Ecto neural progenitor cell (in vitro differentiated cells): ENCODE measurements at places on chromosomes 1 and 21.

DNA sequence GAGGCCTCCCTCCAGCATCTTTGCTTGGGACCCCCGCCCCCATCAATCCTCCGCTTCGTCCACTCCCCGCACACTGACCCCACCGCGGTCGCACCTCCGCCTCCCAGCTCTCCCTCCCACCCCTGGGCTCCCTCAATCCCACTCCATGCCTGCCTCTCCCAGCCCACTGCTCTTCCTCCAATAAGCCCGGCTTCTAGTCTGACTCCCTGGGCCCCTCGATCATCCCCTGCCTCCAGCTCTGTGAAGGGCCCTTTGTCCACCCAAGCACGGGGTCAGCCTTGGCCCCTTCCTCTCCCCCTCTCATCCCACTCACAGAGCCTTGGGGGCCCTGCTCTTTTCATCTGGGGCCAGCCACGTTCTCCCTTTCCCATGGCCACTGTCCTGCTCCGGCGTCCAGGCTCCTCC lies 1.5 kb upstream of the TMEM200B start:
- no peak for DNase-seq

DNA sequence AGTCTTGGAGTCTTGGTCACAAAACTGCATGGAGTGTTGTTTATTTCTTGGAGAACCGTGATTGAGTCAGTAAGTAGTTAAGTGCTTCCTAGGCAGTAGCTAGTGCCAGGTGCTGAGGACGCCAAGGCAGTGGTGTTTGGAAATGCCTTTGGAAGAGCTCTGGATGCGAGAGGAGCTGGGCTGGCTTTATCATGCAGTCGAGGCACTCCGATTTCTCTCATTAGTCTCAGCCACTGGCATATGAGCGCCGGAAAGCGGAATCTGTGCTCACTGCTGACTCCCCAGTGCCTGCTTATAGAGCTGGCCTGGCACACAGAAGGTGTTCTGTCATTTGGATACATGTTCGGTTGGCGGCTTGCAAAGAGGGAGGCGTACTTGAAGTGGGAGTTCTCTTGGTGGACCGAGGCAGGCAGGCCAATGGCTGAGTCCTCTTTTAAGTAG lies 3.6 kb downstream of the TENT5C start:
- no peak for DNase-seq

DNA sequence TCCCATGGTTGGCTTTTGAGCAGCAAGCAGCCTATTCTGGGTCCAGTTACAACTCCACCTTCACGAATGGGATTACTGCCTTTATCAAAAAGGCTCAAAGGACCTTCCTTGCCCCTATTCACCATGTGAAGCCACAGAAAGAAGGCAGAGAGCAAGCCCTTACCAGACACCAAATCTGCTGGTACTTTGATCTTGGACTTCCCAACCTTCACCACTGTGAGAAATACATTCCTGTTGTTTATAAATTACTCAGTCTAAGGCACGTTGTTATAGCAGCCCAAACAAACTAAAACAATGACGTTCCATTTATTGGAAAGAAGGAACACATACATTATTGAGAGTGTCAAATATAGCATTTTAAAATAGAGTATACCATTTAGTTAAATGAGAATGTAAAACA lies 1557.9 kb downstream of the PLA2G4A start:
- no peak for DNase-seq

DNA sequence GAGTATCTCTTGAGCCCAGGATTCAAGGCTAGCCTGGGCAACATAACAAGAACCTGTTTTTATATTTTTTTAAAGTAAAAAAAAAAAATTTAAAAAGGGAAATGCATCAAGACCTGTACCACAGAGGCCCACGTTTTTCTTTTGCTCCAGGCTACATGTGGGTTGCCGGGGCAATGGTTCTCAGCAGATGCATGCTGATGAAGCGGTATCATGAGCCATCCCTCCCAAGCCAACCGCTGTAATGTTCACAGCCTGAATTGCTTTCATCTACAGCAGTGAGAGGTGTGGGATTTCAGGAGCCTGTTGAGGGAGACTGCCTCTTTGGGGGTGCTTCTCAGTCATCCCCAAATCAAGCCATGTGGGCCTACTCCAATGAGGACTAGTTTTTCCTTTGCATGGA lies 60.5 kb downstream of the CD58 start:
- no peak for DNase-seq

- no peak for DNase-seq
Observed at GRCh38 chr21:46322351-46323226, 1.1 kb downstream of the C21orf58 start.

- no peak for DNase-seq
Observed at GRCh38 chr1:172760121-172760520, 101.2 kb downstream of the FASLG start.

DNA sequence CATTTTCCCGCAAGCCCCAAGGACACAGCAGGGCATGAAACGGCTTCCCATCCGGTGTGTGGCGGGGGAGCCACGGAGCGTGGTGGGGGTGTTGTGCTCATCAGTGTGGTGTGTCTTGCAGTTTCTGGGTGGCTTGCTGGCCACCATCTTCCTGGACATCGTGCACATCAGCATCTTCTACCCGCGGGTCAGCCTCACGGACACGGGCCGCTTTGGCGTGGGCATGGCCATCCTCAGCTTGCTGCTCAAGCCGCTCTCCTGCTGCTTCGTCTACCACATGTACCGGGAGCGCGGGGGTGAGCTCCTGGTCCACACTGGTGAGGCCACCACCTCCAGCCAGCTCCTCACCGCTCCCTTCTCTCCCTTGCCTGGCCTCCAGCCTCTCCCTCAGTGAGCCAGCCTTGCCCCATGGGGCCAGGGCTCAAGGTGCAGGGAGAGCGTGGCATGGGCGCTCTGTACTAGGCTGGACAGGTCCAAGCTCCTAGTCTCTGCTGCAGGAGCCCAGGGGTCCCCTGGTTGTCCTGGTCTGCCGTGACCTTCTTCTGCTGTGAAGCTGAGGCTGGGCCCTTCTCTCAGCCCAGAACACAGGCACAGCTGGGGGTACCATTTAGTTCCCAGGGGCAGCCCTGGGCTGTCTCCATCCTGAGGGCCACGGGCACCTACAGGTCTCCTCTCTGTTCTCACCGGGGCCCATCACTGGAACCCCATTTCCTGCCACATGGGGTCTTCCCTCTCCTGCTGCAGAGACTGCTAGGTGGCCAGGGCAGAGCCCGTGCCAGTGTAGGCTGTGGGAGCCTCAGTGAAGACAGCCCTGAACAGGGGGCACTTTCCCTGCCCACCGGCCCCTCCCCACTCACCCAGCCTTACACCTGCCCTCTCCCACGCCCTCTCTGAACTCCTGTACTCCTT lies 12.6 kb downstream of the AGTRAP start:
- DNase-seq: no peak

DNA sequence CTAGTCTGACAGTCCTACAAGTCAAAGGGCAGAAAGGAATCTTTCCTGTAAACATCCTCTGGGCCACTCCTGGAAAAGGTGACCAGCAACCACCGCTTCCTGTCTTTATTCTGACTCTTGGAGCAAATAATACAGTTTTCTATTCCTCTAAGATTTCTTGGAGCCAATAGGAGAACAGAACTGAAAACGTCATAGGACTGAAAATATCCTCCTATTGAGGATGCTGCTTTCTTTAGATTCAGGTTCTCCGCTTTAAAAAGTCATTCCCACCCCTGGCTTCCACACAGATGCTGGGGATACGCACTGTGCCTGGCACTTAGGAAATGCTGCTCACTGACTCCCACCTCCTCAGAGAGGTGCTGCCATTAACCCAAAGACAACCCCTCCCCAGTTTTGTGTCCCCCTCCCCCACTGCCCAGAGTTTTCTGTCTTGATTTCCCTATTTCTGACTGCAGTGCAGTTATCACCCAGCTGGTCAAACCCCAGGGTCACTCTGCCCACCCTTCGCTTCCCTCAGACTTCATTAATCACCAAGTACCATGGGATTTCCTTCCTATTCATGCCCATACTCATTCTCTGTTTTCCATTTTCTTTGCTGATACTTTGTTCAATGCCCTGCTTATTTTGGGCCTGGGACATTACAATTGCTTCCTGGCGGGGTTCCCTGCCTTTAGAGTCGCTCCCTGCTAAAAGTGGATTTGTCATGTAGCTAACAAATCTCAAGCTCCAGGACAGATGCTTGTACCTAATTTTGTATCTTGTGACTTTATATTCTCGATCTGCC lies 82.1 kb upstream of the ARHGAP29 start:
- no peak for DNase-seq

DNA sequence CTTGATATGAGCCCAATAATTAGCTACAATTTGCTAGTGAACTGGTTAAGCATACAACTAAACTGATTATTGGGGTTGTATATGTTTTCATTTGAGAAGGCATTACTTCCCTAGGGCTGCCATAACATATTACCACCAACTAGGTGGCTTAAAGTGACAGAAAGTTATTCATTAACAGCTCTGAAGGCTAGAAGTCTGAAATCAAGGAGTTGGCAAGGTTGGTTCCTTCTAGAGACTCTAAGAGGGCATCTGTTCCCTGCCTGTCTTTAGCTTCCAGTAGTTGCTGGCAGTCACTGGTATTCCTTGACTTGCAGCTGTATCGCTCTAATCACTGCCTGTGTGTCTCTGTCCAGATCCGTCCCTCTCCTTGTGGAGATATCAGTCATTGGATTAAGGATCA lies 86.3 kb downstream of the LHX9 start:
- no peak for DNase-seq

DNA sequence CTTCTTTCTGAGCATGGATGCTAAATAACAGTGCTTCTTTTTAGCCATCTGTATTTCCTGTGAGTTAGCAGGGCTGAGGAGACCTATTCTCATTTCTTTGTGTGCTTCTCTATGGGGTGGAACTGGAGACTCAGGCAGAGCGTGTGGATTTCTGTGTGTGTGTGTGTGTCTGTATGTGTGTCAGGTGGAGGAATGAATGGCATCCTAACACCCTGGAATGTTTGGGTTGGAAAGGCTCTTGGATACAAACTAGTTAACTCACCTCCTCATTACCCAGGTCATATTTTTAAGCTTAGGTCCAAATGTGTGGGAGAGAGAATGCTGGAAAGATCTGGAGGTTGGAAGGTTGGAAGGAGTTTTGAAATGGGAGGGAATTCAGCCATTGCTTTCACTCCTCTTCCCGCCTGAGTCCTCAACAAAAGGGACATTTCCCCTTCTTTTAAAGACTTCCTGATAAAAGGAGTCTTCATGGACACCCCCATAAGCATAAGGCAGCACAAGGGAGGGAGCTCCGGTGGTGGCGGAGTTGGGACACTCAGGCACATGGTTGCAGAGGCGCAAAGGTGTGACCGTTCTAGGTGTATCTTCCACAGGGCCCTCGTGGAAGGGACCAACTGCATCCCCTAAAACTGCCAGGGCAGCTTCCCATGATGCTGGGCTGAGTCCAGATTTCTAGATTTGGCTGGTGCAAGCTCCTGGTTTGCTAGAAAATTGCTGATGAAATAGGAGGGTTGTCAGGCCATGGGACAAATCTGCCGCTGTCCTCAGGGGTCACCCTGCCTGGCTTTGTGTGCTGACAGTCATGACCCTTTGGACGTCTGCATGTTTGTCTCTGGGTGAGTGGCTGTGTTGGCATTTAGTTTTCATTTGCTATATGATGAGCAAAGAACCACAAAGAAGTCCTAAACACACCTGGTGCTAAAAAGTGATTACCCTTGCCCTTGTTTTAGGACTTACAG lies 37.6 kb downstream of the MTARC1 start:
- DNase-seq: no peak

DNA sequence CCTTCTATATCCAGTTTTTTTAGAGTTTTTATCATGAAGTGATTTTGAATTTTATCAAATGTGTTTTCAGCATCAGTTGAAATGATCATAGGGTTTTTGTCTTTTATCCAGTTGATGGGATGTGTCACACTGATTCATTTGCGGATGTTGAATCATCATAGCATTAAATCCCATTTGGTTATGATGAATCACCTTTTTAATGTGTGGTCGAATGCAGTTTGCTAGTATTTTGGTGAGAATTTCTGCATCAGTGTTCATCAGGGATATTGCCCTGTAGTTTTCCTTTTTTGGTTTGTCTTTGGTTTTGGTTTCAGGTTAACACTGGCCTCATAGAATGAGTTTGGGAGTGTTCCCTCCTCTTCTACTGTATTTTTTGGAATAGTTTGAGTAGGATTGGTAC lies 80.3 kb downstream of the DIRAS3 start:
- no peak for DNase-seq
